Effector CD4-positive, alpha-beta T cell (primary cell): ENCODE measurements at places on chromosomes 5 and 9.

DNA sequence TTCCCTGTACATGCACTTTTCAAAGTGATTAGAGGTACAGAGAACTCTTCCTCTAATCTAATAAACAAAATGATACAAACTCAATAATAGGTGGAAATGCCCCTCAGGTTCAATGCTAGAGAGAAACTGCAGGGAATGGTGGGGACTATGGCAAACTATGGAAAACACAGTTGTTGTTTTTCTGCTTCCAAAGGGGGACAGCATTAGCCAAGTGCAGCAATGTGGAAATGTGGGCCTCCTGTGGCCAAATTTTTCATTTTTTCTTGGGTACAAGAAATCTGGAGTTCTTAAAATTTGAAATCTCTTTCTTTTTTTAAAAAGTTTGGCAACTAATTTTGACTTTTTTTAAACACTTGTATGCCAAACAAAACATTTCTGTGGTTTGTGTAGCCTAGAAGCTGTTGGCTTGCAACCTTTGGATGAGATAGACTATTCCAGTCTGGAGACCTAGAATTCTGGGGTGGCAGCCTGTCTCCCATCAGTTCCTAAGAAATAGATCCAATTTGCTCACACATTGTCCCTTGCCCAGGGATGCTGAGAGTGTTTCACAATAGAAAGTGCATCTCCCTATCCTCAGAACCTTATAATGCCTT, 218.6 kb downstream of the PAPPA start:
- DNase-seq: no peak

GRCh38 chr5:172438319-172438668, 16.0 kb downstream of the SH3PXD2B start:
- no peak for DNase-seq

DNA sequence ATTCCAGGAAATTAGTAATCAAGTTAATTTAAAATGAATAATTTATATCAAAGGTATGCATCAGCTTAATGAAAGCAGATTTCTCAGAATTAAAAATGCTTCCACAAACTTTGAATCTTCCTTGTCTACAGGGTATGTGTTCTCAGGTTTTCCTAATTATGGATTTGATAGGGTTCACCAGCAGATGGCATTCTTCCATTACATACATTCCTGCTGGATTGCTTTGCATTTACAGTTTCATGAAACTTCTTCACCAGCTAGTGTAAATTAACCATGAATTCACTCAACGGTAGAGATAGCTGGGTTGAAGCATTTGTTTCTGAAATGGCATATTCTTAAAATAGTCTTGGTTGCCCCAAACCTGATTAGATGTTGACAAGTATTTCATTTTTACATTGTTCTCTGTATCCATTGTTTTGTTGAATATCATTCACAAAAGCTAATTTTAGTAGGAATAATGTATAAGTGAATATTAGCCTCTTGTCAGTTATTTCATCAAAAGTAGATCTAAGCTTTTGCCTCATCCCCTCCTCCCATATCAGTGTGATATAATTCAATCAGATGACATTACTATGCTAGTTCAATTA, 68.7 kb upstream of the WDR41 start:
- no peak for DNase-seq

DNA sequence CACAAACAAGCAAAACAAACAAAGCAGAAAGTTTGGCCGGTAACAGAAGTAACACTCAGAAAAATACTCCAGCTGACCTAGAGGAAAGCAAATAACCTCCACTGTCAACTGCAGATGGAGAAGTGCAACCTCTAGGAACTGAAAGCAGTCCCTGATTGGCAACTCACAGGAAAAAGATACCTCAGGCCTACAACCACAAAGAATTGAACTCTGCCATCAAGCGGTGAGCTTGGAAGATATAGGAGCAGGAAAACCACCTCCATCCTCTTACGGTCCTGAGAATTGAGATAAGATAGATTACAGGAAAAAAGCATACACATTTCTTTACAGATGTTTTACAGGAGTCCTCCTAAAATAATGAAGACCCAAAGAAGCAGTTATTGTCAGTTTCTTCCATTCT, 184.5 kb downstream of the PDZD2 start:
- DNase-seq: no peak

DNA sequence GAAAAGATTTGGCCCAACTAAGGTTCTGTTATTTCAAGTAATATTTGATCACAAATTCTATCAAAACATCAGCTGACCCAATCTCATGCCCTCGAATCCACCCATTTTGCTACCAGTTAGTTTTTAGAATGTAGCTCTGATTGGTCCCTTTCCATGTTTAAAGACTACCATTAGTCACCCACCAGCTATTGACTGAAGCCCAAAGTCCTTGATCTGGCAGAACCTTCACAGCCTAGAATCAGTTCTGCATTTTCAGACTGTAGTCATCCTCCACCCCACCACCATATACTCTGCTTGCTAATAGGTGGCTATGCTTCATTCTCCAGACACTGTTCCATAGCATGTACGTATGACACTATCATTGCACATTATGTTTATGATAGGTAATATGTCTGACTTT, 182.2 kb upstream of the TARS1 start:
- no peak for DNase-seq

GRCh38 chr9:29548436-29548835, 1975.2 kb upstream of the C9orf72 start:
- DNase-seq: no peak

DNA sequence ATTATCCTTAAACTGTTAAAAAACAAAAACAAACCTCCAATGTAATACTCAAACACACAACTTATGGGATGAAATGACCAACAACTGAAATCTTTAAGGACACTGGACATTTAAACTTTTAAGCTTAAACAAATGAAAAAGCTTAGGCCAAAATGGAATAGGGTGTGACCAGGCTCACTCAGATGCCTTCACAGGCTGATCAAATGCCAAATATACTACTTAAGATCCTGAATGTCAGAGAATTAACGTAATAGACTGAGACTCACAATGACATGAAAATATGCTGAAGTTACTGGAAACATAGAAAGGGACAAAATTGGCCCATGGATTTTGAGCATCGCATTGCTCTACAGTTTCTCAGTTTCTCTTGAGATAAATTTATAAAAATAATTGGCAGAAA, 286.8 kb downstream of the ADAMTS6 start:
- DNase-seq: no peak

- no peak for DNase-seq
Observed at GRCh38 chr5:75335952-75336614, 937 bp upstream of the HMGCR start.

GRCh38 chr9:26561928-26562327, 330.7 kb downstream of the CAAP1 start:
- no peak for DNase-seq

DNA sequence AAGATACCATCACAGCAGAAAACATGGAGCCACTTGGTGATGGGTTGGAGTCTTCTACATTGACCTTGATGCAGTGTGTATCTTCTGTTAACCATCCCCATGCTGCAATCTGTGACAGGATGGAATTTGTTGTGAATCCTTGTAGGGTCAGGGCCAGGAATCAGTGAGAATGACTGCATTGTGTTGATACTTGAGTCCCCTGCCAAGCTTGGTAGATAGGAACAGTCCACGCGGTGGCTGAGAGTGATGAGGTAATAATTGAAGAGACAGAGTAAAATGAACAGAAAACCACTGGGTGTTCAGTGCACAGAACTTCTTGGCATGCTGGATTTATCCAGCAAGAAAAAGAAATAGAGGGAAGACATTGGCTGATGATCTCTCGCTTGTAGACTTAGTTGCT, 217.5 kb downstream of the MAN2A1 start:
- no peak for DNase-seq

DNA sequence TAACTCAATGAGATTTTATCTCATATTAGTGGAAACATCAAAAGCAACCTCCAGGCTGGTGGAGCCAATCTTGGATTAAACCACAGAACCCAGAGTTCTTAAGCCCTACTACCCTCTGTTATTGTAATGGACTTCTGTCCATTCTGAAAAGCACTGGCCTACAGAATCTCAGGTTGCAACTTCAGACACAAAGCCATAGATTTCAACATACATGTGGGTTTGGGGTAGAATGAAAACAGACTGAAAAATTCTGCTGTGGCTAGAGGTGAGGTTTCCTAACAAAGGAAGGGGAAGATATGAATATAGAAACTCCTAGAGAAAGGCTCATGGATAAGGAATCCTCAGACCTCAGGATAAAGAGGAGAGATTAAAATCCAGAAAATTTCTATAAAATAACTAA, 569.8 kb upstream of the RIOK2 start:
- no peak for DNase-seq

GRCh38 chr5:137265457-137265856, 233.7 kb downstream of the SPOCK1 start:
- DNase-seq: no peak

DNA sequence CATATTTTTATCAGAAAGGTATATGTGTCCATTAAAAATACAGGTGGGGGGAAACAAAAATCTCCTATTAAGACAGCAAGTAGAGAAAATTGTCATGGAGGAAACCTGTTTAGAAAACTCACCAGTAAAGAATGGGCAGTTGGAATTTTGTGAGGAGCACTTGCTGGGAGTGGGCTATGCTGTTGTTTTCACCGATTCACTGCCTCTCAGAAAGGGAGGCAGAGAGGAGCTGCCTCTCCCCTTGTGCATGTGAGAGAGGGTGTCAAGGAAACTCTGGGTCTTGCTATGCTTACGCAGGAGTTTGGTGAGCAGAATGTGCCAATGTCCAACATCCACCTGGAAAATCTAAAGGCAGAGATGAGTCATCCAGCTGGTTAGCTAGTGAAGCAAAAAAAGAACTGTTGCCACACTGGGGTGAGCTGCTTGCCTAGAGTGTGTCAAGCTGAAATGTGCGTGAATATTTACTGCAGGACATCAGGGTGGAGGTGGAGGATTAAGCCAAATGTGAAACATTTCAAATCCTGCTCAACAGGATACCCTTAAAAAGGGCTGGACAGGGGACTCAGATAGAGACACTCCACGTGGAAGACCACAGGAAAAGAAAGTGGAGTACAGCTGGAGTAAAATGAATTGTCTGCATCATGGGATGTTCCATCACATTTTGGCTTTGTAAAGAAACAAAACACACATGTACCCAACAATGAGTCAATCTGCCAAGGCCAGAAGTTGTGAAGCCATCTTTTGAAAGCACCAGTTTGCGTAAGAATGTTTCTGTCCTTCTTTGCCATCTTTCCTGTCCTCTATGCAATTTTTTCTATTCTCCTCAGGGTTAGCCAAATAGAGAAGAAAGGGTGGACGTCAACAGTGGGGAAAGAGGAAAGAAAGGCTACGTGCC, 449.7 kb upstream of the MPDZ start:
- DNase-seq: no peak

- DNase-seq: no peak
Observed at GRCh38 chr9:126002476-126003350, 255.5 kb downstream of the PBX3 start.

GRCh38 chr5:53480416-53481158, at the start of gene FST:
TSS of gene FST (plus strand) at chr5:53480629. CDS start at chr5:53480792, 163 bp downstream.
- no peak for DNase-seq

GRCh38 chr5:34867660-34868059, 28.7 kb downstream of the TTC23L start:
- DNase-seq: no peak

- no peak for DNase-seq
Observed at GRCh38 chr5:171355302-171355724, 32.3 kb upstream of the NPM1 start.

- DNase-seq: no peak
Observed at GRCh38 chr5:173473288-173473687, 143.2 kb downstream of the BOD1 start.
